PC-9 (cell line): ENCODE measurements at places on chromosomes 2 and 18.
A peak's percentile ranks its signal among the peaks of the same experiment; 100 is the strongest.

GRCh38 chr2:228373191-228373590 is 191.7 kb upstream of the SPHKAP start:
- DNase-seq: no peak

DNA sequence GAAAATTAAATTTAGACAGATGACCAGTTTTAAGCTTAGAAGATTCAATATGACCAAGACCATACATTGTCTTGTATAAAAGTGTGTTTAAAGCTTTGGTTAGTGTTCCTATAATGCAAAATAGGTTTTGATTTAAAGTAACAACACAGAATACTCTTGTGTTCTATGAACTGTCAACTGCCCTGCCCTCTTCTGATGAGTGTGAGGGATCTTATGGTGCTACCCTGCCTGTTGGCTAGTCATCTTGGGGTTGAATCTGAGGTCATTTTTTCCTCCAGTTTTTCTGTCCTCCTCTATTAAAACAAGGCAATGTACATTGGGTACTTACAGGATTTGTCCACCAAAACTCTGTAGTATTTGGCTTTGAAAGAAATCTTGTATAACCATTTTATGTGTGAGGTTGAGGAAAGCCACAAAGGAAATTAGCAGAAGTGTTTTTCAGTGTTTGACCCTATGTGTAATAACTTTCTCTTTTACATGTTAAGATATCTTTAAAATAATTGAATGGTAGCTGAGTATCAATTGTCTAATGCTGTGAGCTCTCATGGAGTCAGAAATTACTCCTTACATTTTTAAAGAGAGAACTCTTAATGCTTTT is 129.1 kb downstream of the SPTBN1 start:
- no peak for DNase-seq

- peak; percentile 42 for DNase-seq
These were observed 15.1 kb downstream of the SPTBN1 start for GRCh38 chr2:54471221-54471711.

DNA sequence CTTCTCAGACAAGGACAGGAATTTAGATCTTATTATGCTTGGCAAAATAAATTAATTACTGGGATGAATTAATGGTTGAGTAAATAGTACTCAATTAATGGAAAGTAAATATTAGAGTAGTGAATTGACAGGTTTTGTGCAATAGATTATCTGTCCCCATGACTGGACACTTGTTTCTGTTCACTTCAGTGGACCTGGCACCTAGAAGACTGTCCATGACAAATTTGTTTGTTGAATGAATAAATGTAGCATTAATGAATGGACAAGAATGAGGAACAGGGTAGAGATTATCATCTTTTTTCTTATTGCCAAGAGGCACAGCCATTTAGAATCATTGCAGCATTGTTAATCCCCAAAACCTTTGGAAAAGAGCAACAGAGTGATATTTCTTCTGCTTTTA is 570.0 kb upstream of the CRIM1 start:
- DNase-seq: no peak

DNA sequence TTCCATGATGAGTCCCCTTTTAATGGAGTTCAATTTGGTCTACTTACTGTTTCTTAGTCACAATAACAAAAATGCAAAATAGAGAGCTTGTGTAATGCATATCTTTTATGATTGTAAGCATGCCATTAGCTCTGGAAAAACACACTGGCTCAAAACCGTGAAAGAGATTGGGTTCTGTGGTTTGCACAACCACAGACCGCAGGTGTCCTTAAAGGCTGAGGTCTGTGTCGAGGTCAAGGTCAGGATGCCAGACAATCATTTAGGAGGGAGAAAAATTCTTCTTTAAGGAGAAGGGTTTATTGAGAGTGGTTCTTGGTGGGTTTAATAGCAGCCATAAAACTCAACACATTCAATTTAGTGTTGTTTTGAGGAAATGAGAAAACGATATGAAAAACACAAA is 487.2 kb downstream of the GALR1 start:
- DNase-seq: no peak

DNA sequence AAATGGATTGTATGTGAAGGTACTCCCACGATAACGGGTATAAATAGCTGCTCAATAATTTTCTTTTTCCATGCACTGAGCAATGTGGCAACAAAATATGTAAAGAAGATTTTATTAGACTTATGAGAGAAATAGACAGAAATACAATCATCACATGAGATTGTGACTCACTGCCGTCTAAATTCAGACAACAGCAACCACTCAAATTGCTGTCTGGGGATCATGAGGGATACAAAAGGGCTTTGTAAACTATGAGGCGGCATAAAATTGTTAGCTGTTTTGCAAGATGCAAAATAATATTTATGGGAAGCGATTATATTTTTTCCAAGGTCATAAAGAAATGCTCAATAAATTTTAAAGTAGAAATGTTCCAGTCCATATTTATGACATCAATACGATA is 259.1 kb upstream of the AGAP1 start:
- DNase-seq: no peak

GRCh38 chr18:78784861-78785260 is 194.8 kb upstream of the SALL3 start:
- no peak for DNase-seq

DNA sequence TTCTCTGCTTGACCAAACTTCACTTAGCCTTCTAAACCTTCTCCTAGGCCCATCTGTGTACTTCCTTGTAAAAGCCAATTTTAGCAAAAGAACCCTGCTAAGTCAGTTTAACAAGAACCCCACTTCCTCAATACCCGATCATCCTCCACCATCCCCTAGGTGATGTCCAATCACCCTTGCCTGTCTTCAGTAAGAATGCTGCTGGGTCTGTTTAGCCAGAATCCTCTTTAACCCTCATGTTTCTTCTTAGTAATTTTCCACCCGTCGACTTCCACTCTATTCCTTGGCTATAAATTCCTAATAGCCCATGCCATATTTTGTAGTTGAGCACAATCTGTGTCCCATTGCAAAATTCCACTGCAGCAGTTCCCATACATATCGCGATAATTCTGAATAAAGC is 780.0 kb upstream of the RAB6C start:
- DNase-seq: no peak

- DNase-seq: no peak
These were observed 140.4 kb upstream of the CAPN13 start for GRCh38 chr2:30947686-30948085.

GRCh38 chr2:22110244-22110651 is 986.5 kb downstream of the TDRD15 start:
- no peak for DNase-seq

DNA sequence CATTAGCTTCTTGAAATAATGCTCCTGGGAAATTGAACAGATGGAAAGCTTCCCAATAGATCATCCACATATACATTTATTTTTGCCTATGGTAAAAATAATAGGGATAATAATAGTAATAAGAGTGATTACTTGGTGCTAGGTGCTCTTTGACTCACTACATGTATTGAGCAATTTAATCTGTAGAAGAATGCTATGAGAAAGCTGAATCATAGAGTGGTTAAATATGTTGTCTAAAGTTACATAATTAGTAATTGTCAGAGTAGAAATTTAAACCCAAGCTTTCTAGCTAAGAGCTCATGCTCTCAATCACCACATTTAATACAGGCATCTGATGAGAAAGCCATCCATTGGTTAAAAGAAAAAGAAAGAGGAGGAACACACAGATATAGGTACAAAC is 590.5 kb upstream of the SLC8A1 start:
- DNase-seq: no peak

GRCh38 chr2:74375838-74376237 is 4.3 kb downstream of the DCTN1 start:
- DNase-seq: no peak

GRCh38 chr2:13650586-13651180 is 933.9 kb downstream of the TRIB2 start:
- no peak for DNase-seq

GRCh38 chr18:7754258-7754657 is 187.1 kb downstream of the PTPRM start:
- DNase-seq: no peak

DNA sequence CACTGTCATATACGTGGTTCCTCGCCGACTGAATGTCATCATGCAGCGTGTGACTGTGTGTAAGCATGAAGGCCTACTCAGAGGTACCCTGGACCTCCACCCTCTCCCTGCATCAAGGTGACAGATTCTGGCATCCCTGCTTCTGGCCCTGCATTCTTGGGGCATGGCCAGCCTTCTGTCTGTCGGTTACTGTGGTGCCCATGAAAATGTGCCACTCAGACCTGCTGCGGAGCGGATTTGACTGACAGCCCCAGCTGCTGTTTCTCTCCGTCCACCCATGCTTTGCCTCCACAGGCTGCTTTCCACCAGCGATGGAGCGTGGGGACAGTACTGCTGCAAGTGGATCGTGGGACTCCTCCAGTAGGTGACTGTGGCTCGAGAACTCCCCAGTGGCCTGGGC is 9.6 kb downstream of the TMEM177 start:
- DNase-seq: no peak

- DNase-seq: no peak
These were observed 64.0 kb upstream of the MCFD2 start for GRCh38 chr2:46979571-46979979.

DNA sequence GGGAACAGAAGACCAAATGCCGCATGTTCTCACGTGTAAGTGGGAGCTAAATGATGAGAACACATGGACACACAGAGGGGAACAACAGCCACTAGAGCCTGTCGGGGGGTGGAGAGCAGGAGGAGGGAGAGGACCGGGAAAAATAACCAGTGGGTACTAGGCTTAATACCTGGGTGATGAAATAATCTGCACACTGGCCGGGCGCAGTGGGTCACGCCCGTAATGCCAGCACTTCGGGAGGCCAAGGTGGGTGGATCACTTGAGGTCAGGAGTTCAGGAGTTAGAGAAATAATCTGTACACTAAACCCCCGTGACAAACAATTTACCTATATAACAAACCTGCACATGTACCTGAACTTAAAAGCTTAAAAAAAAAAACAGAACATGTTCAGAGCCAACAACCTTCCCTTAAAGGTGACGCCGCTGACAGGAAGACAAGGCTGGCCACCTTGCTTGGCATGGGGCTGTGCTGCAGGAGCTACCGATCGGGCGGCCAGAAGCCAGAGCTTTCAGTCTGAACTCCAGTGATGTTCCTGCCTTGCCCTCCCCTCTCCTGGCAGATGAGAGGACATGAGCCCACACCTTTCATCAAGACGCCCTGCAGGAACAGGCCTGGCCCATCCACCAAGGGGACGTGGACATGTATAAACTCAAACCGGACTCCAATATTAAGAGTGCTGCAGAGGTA is 11.2 kb downstream of the SLC66A2 start:
- DNase-seq: no peak

- DNase-seq: no peak
These were observed 849.1 kb upstream of the POU3F3 start for GRCh38 chr2:104004821-104005220.

DNA sequence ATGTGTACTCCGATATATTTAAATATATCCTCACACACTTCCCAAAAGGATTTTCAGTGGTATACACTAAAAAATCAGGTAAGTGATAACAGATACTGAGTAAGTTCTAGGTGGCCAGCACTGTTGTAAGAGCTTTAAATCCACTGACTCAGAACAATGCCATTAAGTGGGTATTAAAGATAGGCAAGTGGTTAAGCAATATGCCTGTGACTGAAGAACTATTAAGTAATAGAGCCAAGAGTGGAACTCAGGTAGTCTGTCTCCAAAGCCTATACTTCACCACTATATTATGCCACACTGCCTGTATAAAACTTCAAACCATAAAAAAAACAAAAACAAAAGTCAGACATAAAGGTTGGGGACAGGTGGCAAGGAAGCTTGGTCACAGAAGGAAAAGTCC is 37.2 kb downstream of the THUMPD2 start:
- DNase-seq: no peak

GRCh38 chr2:205750797-205751196 is 68.5 kb downstream of the NRP2 start:
- no peak for DNase-seq

DNA sequence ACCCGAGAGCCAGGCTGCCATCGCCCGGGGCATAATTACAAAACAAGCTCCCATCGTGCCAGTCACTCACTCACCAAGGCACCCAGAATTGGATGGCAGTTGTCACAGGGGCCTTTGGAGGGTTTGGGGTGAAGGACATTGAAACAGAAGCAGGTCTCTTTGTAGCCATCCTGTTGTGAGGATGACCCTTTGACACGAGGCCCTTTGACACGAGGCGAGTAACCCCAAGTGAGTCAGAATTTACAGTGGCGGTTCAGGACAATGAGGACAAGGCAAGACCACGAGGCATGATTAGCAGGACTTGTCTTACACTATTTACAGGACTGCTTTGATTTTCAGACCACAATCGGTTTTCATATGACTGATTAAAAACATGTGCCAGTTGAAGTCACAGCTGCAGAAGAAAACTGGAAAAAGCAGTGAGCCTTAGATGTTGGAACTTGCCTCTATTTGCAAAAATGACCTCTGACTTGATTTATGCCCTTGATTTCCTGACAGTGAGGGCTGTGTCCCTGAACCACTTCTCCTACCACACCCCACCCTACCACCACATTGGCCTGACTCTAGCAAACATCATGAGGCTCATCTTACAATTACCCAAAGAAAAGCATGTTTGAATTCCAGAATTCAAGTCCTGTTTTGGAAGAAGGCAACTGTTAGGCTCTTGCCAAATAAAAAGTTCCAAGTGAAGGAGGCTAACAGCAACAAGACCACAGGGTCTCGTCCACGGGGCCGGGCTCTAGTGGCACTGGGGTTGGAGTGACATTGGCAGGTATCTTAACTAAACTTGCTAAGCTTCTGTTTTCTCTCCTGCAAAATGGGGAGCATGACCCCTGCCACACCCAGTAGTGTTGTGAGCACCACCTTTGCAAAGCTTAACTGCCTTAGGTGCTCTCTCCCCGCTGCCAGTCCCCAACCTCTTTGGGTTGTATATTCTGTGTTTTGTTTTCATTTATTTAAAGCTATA is 64.4 kb upstream of the FOSL2 start:
- DNase-seq: peak; percentile 56

DNA sequence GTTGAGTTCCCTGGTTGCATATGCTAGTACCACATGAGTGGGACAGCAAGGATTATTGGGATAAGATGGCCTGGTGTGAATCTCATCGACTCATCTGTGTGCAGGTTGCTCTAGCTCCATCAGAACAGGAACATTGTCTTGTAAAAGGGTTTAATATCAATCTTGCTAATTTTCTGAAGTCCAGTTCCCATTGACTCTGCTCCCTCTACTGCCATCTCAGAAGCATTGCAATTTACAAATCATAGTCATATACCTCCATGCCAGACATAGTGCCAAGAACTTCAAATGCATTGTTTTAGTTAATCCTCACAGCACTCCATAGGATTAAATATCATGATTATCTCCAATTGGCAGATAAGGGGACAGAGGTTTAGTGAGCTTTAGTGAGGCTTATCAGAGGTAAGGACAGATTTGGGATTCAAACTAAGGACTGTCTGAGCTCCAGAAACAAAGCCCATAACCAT is 4.8 kb upstream of the STAT4 start:
- DNase-seq: no peak

GRCh38 chr18:13660510-13660909 is 65.8 kb downstream of the FAM210A start:
- no peak for DNase-seq
